ENCODE measurements at places on chromosomes 11 and 22.

- DNase-seq: no peak
These were observed 1.3 kb downstream of the ABTB2 start for GRCh38 chr11:34356576-34356912.

GRCh38 chr11:17343257-17343656 is 8.3 kb upstream of the NCR3LG1 start:
- no peak for DNase-seq

DNA sequence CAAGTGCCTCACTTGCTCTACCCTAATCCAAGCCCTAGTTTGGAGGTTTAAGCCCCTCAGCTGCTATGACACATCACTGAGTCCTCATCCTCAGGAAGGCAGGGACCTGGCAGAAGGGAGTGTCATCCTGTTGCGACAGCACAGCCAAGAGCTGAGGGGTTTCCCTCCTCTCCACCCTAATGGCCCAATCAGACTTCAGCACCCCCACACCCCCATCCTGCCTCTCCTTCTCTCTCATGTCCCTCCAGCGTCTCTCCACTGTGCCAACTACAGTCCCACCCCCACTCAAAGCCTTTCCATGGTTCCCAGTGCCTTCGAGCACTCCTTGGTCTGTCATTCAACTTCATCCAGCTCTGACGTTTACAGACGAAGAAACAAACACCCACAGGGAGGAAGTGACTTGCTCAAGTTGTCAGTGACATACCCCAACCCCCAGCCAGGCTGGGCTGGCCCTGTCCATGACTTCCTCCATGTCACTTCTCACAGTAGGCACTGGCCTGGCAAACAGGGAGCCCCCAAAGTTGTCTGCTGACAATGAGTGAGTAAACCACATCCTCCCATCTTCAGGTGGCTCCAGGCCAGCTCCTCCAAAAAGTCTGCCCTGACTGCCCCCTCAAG is 15.6 kb downstream of the ARAP1 start:
- DNase-seq: peak; percentile 85

- peak; percentile 88 for DNase-seq
These were observed 2.6 kb upstream of the P2RY6 start for GRCh38 chr11:73269459-73270015.

GRCh38 chr22:32325416-32325801 is 32.3 kb upstream of the RFPL3 start:
- DNase-seq: no peak

DNA sequence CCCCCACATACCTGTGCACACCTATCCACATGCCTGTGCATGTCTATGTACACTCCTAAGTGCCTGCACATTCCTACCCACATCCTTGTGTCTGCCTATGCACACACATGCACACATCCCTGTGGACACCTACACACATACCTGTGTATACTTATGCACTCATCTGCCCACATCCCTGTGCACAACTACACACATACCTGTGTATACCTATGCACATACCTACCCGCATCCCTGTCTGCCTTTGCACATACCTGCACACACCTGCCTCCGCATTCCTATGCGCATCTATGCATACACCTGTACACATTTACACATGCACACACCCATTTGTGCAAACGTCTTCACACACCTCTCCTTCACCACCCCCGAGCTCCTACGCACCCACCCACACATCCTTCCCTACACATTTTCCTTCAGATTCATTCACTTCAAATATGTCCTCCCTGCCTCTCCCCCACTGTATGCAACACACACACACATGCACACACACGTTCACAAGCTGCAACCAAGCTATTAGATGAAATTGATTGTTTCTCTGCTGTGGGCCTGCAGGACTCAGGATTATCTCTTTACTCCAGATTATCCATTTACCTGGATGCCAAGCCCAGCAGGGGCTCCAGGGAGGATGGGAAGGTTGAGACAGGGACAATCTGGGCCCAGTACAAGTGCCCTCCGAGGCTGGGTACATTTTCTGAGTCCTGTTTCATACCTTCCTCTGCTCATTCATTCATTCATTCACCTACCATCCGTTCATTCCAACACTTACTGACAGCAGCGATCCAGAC is 53.2 kb downstream of the TSPAN18 start:
- DNase-seq: no peak

DNA sequence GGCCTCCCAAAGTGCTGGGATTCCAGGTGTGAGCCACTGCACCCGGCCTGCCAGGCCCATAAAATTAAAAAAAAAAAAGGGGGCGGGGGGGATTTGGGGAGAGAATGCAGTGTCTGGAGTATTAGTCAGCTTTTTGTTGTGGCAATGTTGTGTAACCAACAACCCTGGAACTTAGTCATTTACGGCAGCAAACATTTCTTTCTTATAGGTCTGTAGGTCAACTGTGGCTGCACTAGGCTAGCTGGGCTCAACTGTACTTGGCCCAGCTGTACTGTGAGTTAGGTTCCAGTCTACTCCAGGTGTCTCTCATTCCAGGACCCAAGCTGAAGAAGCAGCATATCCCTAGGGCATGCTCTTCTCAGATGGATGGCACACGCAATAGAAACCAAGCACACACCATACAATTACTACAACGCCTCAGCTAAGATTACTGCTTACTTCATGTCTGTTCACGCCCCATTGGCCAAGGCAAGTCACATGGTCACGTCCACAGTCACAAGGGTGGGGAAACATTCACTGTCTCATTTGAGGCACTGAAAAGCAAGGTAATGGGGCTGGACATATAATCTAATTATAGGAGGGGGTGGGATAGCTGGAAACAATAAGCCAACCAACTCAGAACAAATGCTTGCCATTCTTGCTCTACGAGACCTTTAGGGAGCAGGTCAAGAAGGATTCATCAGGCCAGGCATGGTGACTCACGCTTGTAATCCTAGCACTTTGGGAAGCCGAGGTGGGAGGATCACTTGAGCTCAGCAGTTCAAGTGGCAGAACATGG is 10.4 kb upstream of the SPINDOC start:
- DNase-seq: peak; percentile 90

- DNase-seq: peak; percentile 80
These were observed 5.3 kb upstream of the LRRN4CL start for GRCh38 chr11:62694455-62695167.

DNA sequence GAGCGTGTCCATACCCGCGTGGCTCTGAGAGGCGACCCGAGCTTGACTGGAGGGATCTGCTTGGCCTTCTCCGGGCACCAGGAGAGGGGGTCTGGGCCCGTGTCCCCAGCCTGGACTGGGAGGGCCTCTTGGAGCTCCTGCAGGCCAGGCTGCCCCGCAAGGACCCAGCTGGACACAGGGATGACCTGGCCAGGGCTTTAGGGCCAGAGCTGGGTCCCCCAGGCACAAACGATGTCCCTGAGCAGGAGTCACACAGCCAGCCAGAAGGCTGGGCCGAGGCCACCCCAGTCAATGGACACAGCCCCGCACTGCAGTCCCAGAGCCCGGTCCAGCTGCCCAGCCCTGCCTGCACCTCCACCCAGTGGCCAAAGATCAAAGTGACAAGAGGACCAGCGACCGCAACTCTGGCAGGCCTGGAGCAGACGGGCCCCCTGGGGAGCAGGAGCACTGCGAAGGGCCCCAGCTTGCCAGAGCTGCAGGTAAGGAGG is 38.2 kb downstream of the TRIOBP start:
- DNase-seq: no peak

DNA sequence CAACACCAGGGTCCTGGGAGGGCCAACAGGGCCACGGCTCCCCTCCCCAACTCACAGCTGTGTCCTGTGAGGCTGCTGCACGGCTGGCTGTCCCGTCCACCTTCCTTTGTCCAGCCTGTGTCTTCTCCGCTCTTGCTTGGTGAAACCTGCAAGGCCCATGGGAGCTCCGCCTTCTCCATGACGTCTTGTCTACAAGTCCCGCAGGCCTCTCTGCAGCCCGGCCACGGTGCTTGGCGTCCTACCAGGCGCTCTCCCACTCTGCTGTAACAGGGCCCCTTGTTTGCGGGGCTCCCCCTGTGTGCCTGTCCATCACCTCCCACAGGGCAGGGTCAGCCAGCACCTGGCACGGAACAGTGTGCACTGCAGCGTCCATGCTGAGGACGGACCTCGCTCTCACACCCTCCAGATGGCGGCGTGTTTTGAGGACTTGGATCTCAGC is 866.8 kb downstream of the TBC1D22A start:
- no peak for DNase-seq

DNA sequence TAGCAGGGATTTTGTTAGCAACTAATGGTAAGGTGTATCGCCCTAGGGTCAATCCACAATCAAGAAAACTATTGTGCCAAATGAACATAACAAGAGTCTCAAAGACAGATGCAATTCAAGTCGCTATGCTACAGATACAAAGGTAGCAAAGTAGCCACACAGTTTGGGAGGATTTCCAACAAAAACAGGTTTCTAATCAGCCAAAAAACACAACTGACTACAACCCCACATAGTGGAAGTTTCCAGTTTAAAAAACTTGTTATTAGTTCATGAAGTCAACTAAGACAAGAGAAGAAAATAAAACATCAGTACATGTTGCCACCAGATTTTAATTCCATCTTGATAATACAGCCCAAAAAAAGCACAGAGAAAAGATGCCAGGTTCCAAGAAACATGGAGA is 38.0 kb downstream of the MYH9 start:
- no peak for DNase-seq

GRCh38 chr11:45610627-45611026 is 54.8 kb downstream of the CHST1 start:
- no peak for DNase-seq

GRCh38 chr11:84396521-84396920 is 1110.4 kb upstream of the CCDC90B start:
- DNase-seq: no peak

GRCh38 chr22:49052023-49052538 is 775.6 kb downstream of the BRD1 start:
- no peak for DNase-seq

DNA sequence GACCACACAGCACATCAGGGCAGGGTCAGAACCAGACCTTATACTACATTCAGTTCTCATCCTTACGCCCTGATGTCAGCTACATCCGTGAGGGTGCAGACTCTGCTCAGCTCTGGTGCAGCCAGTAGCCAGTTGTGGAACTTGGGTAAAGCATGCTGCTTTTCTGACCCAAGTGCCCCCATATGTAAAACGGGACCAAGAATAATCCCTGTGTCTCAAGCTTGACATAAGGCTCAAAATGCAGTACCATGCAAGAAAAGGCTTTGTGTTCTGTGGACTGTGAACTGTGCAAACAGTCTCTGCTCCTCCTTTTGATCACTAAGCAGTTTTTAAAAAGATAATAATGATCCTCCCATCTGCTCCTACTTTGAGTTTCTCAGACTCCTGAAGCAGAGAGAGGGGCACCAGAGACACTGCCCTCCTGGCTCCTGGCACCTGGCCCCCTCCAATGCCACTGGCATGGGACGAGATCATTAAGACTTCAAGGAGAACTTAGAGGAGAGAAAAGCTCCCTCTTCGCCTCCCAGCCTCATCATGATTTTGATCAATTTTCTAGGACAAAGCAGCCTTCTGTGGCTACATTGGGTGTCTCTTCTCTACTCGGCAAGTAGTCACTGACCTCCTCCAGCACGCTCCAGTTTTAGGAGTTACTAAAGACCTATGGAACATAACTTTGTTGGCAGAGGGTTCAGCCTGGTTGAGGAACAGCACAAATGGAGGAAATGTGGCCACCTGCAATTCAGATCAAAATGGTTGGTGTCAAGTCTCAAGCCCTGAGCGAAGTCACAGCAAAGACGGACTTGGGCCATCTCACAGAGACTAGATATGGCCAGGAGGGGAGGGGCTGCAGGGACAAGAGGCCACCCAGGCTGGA is 23.9 kb downstream of the IL10RA start:
- DNase-seq: no peak

- DNase-seq: no peak
These were observed 451 bp downstream of the FHIP1B start for GRCh38 chr11:6233984-6234386.

DNA sequence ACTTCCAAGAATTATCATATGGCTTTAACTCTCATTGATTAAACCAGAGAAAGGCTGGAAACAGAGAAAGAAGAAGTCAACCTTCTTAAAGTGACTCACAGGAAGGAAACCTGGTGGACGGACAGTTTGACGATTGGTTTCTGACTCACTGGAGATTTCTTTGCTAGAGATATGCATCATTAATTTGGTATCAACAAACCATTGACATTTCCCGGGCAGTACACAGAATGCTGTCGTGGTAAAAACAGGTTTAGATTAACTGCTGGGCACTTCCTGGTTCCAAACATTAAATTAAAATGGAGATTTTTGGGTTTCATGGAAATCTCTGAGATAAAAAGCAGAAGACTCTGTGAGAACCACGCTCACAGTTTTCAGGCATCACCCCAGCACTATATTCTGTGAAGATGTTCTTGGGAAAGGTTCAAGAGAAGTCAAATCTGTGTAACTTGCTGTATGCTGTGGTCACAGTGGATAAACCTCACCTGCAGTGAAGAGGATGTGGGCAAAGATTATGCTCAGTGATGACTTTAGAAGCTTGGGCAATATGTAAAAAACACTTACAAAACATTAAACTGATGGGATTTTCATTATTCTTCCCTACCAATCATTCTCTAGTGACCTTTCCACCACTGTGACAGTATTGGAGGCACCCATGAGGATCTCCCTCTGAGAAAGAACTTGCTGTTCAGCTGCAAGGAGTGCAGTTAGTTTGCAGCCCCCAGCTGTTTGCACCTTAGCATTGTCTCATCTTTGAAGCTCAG is 61.1 kb upstream of the CD44 start:
- DNase-seq: peak; percentile 92

GRCh38 chr22:42347281-42347824 is 76.9 kb upstream of the TCF20 start:
- DNase-seq: no peak

DNA sequence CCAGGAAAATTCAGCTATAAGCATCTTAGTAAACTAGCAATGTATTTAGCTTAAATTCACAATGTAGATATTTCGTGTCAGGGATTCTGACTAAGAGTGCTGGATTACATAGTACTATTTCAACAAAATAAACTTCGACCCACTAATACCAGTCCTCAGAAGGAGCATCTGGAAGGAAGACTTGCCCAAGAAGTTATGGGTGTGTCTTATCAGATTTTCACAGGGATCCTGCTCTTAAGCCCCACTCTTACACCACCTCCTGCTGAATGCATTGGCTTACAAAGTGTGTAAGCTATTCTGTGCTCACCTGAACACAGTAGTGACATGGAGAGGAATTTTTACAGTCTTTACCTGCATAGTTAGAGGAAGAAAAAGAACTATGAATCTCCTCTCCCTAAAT is 35.4 kb upstream of the ANO5 start:
- DNase-seq: no peak

GRCh38 chr11:81787584-81788049 is 946.0 kb downstream of the FAM181B start:
- DNase-seq: peak; percentile 4

DNA sequence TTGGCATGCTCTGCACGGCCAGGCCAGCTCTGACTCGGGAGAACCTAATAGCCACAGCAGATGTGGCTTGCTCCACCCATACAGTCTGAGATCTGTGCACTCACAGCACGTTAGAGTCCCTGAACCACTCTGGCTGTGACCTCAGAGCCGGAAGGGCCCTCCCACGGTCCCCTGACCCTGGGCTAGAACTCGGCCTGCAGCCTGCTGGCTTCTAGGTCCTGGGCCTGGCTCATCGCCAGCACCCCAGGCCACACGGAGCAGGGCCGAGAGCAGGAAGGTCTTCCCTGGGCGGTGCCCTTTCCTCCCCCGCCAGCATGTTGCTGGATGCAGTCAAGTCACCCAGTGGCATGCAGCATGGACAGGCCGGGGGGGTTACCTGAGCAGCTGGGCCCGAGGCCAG is 35.3 kb upstream of the TTLL12 start:
- DNase-seq: no peak

Data from PC-3 (cell line).